ENCODE measurements at places on chromosomes 12 and 14.
A peak's percentile ranks its signal among the peaks of the same experiment; 100 is the strongest.

DNA sequence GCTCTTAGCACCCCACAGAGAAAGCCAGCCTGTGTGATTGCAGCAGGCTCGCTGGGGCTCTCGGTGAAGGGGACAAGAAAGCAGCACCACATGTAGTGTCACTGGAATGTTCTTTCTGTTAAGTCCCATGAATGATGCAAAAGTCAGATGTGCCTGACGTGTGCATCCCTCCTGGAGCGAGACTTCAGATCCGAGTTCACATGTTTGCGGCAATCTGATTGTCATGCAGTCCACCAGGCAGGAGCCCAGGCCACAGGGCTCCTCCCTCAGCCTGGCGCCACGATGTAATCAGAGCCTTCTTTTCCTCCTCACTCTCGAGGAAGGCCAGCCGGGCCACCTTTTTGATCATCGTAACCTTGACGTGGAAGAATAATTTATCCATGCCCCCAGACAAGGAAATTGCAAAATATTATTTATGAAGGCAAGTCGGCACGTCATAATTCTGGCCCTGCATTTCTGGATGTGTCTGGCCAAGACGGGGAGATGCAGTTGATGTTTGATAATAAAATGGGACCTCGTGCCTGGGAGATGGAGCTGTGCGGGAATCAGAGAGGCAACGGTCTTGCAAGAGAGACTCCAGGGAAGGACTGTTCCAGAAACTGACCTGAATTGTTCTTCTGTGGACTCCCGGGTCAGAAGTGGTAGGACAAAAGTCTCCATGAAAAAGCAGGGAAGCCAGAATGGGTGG is 214.6 kb downstream of the PHETA1 start:
- DNase-seq: no peak

- peak; percentile 90 for DNase-seq
Measured at GRCh38 chr14:79077096-79077495, 906.9 kb downstream of the NRXN3 start.

DNA sequence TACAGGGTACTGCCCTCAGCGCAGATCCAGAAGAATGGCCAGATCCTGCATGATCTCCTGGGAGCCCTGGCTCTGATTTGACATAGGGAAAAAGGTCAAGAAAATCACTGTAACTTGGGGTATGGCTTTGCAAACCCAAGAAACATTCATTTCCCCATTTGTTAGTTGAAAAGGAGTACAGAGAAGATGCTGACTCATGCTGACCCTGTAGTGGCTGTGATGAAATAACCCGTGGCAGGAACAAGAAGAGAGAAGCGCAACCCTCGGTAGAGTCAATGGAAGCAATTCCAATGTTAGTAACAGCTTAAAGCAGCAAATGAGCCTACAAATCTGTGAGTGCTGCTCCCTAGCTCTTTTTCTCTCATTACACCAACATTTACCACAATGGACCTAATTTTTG is 281.6 kb upstream of the NPAS3 start:
- no peak for DNase-seq

GRCh38 chr14:67900231-67900630 is 80.7 kb downstream of the RAD51B start:
- DNase-seq: no peak

DNA sequence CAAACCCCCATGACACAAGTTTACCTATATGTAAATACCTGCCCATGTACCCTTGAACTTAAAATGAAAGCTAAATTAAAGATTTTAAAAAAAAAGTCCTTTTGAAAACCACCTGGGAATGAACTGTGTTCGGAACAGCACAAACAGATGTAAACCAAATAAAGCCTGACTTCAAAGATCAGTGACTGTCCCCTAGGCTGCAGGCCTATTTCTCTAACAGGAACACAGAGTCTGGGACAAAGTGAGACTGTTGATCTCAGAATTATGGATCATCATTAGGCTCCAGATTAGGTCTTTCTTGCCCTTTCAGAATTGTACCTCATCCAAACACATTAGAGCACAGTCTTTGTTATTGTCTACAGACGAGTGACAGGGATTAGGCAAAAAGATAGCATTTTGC is 54.6 kb downstream of the PAH start:
- no peak for DNase-seq

DNA sequence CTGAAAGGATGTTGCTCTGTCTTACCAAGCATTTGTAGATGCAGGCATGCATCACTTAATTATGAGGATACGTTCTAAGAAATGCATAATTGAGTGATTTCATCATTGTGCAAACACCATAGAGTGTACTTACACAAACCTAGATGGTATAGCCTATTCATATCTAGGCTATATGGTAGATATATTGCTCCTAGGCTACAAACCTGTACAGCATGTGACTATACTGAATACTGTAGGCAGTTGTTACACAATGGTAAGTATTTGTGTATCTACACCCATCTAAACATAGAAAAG is 75.9 kb downstream of the IFT81 start:
- DNase-seq: peak; percentile 19

- no peak for DNase-seq
Measured at GRCh38 chr12:94640134-94640928, 10.0 kb downstream of the TMCC3 start.

DNA sequence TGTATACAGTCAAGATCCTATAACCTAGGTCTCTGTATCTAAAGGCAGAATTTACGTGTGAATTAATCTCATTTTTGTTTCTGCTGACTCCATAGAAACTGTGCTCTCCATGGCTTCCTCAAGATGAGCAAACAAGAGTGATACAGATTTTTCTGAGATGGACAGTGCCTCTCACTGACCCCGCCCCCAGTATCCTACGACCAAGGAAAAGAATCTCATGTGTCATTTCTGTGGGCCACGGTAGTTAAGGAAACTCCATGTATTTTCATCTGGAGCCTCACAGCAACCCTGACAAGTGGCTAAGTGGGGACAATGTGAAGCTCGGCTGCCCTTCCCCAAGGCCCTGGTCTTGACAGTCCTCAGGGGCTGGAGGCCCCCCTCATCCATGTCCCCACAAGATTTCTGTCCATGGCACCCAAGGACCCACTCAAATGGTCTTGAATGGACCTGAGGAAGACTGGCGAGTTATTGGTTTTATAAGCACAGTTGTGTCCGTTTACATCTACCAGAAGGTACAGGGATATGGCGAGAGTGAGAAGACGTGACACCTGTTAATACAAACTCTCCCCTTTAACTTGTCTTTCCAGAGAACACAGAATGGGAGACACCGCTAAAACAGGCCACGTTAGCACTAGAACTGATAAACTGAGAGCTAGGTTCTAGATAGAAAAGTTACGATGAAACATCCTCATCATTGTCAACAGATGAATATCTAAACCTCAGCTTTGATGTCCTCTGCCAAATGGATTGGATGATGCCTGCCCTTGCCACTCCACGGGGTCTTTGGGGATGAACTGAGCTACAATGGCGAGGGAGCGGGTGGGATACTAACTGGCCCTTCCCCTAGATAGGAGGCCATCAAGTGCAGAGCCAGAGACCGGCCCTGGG is 108.4 kb upstream of the EGLN3 start:
- DNase-seq: no peak

DNA sequence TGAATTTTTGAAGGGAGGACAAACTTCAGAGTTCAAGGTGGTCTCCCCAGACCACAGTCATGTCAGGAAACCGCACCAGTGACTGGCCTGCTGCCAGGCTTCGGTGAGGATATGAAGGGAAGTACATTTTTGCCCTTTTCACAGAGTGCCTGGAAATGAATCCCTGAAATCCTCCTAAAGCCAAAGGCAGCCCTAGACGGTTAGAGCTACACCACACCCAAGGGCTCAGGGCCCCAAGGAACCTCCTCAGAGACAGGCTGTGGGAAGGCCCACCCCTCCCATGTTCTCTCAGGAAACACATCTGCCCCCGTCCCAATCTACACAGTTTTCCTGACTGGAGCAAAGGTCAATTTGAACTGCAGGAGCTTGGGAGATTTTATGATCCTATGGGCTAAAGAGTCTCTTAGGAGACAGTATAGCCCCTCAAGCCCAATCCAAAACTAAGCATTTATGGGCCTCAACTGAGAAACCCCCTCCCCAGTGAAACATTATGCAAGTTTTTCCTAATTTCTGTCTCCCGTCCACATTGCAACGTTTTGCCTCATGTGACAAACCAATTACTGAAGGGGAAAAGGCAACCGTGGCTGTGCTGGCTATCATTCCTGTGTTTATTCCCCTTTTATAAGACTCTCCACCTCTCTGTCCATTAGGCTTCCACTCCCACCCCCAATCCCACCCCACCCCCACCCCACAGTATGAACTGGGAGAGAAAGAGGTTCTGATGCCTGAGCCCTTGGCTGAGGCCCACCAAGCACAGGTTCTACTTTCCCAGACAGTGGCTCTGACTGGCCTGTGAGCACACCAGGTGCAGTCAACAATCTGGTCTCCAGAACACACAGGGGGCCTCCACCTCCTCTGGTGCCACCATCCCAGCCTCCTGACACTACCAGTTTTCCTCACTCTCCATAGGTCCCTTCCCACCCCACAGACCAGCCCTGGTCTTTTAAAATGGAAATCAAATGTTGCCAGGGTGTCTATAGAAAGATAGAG is 9.6 kb upstream of the RNASE1 start:
- DNase-seq: no peak

DNA sequence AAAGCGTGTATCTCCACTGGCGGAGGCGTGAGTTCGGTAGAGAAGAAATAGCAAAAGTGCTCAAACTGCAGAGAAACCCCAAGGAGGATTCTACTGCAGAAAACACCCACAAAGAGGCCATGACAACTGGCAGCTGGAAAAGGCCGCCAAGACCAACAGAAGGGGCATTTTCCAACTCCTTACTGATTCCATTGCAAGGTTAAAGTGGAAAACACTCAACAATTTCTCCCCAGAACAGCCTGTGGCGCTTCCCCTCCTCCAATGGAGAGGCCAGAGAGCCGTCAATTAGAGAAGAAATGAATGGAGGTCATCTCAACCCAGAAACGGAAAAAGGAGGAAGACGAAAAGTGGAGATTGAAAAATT is 618 bp upstream of the ANKRD52 start:
- DNase-seq: no peak

DNA sequence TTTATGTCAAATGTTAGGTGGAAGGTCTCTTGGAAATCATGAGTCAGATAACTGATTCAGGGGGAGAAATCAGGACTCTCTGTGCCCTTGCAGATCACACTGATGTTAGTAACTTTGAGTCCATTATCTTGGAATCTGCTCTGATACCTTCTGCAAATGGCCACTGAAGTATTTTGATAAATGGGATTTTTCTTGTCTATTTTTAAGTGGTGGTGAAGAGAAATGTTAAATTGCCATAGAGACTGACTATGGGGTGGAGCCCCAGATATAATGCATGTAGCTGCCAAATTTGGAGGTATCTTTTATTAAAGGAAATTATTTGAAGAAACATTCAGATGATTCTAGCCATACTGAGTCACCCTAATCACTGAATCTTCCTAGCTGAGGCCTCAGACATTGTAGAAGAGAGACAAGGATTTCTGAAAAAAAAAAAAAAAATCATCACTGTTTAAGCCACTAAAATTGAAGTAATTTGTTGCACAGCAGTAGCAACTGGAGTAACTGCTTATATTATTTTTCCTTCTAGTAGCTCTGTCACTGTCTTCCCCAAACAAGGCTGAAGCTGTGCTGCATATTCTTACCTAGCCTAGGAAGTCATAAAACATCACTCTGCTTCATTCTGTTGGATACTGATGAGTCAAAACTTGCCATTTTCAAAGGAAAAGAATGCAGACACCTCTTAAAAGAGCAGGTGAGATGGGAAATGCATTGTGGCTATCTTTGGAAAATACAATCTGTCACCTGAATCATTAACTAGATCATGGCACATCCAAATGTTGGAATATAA is 36.0 kb upstream of the CLEC14A start:
- DNase-seq: no peak

DNA sequence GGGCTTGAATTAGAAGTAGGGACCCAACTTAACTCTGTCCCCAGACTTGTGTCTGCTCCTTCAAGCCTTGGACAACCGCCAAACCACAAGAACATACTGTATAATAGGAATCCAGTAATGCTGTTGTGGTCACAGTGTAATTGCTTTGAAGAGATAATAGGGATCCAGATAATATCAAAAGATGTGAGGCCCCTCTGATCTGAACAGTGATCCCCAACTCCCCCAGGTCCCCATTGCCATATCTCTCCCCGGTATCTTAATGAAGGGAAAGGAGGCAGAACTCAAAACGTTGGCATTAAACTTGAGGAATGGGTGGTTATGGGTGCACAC is 8.5 kb upstream of the PLEKHH1 start:
- no peak for DNase-seq

DNA sequence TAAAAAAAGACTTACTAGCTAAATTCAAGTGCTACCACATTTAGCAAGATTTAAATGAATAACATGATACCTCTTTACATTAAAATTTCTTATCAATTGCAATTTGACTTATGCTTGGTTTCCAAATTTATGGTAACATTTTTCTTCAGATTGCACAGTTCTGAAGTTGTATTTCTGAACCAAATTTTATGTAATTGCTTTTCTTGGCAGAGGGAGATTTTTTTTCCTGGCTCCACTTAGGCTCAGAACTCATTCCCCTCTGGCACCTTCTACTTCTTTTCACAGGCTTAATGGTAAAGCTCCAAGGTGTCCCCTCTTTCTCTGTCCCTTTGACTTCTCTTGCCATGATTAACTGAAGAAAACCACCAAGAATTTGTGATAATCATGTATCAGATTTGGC is 99.8 kb upstream of the TMTC1 start:
- no peak for DNase-seq

DNA sequence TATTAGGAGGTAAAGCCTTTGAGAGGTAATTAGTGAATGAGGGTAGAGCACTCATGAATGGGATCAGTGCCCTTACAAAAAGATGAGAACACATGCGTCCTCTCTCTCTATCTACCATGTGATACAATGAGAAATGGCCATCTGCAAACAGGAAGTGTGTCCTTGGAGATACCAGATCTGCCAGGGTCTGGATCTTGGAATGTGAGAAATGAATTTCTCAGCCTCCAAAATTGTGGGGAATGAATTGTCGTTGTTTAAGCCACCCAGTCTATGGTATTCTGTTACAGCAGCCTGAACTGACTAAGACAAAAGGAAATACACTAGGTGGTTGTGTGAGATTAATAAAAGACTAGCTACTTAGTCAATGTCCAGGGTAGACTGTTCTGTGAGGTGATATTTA is 366.6 kb downstream of the NELL2 start:
- no peak for DNase-seq

GRCh38 chr12:49195736-49196135 is 6.9 kb upstream of the TUBA1A start:
- DNase-seq: no peak

DNA sequence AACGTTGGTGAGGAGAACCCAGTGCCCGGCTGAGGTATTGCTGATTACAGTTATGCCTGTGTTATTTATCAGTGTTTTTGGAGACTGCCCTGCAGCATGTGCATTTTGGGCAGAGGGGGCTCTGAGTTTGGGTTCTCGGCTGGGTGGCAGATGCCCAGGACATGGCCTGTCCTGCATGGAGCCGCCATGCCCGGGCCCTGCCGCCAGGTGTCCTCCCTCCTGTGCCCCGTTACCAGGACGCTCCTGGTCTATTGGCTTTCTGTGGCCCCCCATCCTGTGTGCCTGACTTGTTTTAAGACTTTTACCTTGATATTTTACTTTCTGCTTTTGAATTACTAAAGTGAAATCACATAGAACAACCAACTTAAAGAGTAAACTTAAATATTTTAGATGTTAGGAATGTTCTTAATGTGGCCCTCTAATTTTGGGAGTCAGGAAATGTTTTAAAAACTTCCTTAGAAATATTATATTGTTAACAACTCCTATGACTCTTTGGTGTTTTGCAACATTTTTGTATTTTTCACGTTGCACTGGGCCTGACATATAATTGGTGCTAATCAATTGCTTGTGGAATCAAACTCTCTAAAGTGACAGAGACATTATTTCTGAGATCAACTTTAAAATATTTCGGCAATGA is 51.8 kb downstream of the PRIMA1 start:
- DNase-seq: no peak
